Placental pericyte (primary cell): ENCODE measurements at places on chromosomes 13 and 19. TPM values are rescaled to one million over a fixed set of nuclear protein-coding genes. Genes with fewer than 3 reads are reported as not detected.

Gene SHANK1
- total RNA-seq = 0.22 and 4.9 TPM in 2 replicates

Gene DPRX
- total RNA-seq = not detected in 2 replicates

Gene B3GNT8
- total RNA-seq = 0.66 and 1.7 TPM in 2 replicates

Gene CGB1
- total RNA-seq = not detected in 2 replicates

Gene METTL21C
- total RNA-seq = not detected in 2 replicates

Gene RTBDN
- total RNA-seq = not detected in 2 replicates

Gene KCNRG
- total RNA-seq = 2.2 and 4.9 TPM in 2 replicates

Gene SIGLEC7
- total RNA-seq = not detected in 2 replicates

Gene MISP3
- under 0.01 and 0.43 TPM in 2 replicates for total RNA-seq

Gene TGFBR3L
- 0.86 and 1.3 TPM in 2 replicates for total RNA-seq

Gene KIRREL2
- total RNA-seq = not detected in 2 replicates

Gene ZNF225
- total RNA-seq = 4.0 and 4.6 TPM in 2 replicates

Gene KCNC3
- total RNA-seq = not detected in 2 replicates

Gene RCBTB1
- 19.7 and 22.8 TPM in 2 replicates for total RNA-seq

Gene IL12RB1
- 0.43 and 0.88 TPM in 2 replicates for total RNA-seq

Gene KCTD4
- 0.29 TPM in 1 of 2 replicates, not detected in the other for total RNA-seq

Gene ARID3A
- total RNA-seq = 83.9 and 112 TPM in 2 replicates

Gene ASF1B
- 0.44 and 30.5 TPM in 2 replicates for total RNA-seq

Gene ZNF441
- total RNA-seq = 3.7 and 8.0 TPM in 2 replicates

Gene KASH5
- under 0.01 TPM in 1 of 2 replicates, not detected in the other for total RNA-seq

Gene TSHZ3
- total RNA-seq = 22.8 and 32.2 TPM in 2 replicates

Gene CABP5
- total RNA-seq = not detected in 2 replicates

Gene OVOL3
- not detected in 2 replicates for total RNA-seq

Gene SIGLEC12
- not detected in 2 replicates for total RNA-seq

Gene ZNF541
- total RNA-seq = not detected in 2 replicates

Gene C19orf18
- 0.14 and 0.44 TPM in 2 replicates for total RNA-seq

Gene NRTN
- total RNA-seq = 0.22 TPM in 1 of 2 replicates, not detected in the other

Gene ZNF562
- total RNA-seq = 20.1 and 39.5 TPM in 2 replicates
